ENCODE measurements at places on chromosomes 3 and 15.

GRCh38 chr3:160027541-160028195 lies 39.0 kb downstream of the IL12A start:
- peak; percentile 62 for DNase-seq

GRCh38 chr15:68300115-68300940 lies 22.8 kb downstream of the FEM1B start:
- no peak for DNase-seq

DNA sequence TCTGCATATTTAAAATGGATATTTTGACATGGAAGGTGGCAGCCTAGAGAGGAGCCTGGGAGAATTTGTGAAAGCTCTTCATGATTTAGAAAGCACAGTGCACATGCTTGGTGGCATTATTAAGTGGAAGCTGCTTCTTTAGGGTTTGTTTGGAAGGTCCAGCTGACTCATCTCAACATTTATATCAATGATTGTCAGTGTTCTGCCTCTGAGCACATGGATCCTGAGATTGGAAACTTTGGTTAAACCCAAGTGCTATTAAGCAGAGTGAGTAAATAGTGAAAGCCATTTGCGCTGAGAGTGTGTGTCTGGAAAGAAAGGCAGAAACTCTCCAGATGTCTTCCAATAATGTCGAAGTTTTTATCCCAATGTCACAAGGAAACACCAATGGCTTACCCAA lies 7.4 kb downstream of the NOX5 start:
- DNase-seq = peak; percentile 58

GRCh38 chr3:152491922-152492321 lies 223.2 kb downstream of the MBNL1 start:
- no peak for DNase-seq

DNA sequence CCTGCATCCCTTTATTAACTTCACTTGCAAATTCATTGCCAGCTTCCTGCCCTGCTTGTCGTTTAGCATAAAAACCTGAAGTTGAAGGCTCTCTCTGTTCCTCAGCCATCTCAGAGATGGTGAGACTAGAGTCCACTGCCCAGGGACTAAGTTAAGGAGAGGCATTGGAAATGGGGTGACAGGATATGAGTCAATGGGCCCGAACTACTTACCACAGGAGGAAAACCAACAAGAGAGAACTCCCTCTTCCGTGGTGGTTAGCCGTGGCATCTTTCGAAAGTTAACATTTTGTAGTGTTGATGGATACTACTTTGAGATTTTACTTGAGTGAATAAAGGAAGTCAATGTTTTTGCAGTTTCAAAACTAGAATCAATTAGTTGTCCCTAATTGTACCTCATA lies 65.3 kb downstream of the LRTM1 start:
- DNase-seq = no peak

GRCh38 chr3:27289769-27290413 lies 79.3 kb downstream of the NEK10 start:
- DNase-seq = no peak

- peak; percentile 95 for DNase-seq
These were observed 159.0 kb upstream of the IL12A start for GRCh38 chr3:159829539-159830227.

GRCh38 chr3:57731311-57731710 lies 24.8 kb upstream of the SLMAP start:
- DNase-seq = no peak

- no peak for DNase-seq
These were observed 3.2 kb downstream of the ZDHHC19 start for GRCh38 chr3:196207833-196208607.

GRCh38 chr15:58355382-58355971 lies 76.3 kb upstream of the LIPC start:
- DNase-seq = no peak

GRCh38 chr15:85684174-85684710 lies 110.5 kb downstream of the KLHL25 start:
- DNase-seq = no peak

- DNase-seq = peak; percentile 93
These were observed 23.1 kb downstream of the CCNL1 start for GRCh38 chr3:157136647-157137387.

- no peak for DNase-seq
These were observed 39.3 kb downstream of the TRANK1 start for GRCh38 chr3:36905545-36905944.

- DNase-seq = no peak
These were observed 1159.2 kb downstream of the TUSC7 start for GRCh38 chr3:117868766-117869165.

- DNase-seq = peak; percentile 29
These were observed 342.2 kb downstream of the GBE1 start for GRCh38 chr3:81419228-81419627.

DNA sequence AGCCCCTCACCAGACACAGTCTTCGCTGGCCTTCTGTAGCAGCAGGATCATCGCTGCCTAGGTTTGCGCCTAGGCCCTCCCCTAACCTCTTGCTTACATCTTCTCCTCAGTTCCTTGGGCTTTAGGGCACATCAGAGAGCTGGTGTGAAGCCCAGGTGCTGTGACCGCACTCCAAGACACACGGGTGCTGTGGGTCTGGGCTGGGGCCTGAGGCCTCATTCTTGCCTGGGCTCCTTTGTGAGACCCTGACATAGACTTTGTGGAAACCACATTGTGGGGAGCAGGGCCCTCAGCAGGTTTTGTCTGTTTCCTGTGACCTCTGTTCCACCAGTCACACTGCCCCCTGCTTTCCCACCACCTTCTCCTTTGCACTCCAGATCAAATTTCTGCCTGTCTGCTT lies 8.0 kb downstream of the AMIGO3 start:
- DNase-seq = no peak

GRCh38 chr3:156723182-156723619 lies 48.8 kb downstream of the TIPARP start:
- no peak for DNase-seq

DNA sequence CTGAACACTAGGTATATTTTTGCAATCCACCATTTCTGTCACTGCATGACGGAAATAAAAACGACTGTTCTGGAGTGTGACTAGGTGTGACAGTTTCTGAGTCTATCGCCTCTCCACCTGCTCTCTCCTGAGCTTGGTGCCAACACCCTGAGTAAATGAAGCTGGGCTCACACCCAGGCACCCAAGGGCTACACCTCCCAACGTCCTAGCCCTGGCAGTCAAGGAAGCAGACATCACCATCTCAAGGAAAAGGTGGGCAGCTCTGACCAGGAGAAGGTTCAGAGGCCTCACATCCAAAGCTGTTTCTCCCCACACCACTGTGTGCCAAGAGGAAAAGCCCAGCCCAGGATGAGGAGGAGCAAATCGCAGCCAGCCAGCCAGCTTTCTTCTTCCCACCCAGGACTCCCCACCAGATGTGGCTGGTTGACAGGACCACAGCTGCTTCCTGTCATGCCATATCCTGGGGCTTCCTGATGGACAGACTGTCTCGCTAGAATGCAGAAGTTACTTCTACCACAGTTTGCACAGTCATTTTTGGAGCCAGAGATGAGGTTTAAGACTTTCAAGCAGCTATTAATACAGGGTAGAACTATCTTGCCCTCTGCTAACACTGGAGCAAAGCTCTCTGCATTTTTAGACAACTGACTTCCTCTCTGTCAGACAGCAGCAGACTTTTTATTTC lies 3.3 kb downstream of the SCAMP2 start:
- DNase-seq = no peak

DNA sequence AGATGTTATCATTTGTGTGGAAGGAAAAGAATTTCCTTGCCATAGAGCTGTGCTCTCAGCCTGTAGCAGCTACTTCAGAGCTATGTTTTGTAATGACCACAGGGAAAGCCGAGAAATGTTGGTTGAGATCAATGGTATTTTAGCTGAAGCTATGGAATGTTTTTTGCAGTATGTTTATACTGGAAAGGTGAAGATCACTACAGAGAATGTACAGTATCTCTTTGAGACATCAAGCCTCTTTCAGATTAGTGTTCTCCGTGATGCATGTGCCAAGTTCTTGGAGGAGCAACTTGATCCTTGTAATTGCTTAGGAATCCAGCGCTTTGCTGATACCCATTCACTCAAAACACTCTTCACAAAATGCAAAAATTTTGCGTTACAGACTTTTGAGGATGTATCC lies 15.1 kb downstream of the KLHL24 start:
- DNase-seq = no peak

- no peak for DNase-seq
These were observed 1036.6 kb downstream of the NTRK3 start for GRCh38 chr15:87219650-87220615.

GRCh38 chr3:37824954-37825328 lies 36.7 kb upstream of the CTDSPL start:
- DNase-seq = peak; percentile 21

- DNase-seq = peak; percentile 61
These were observed 25.8 kb downstream of the ARHGEF3 start for GRCh38 chr3:56775838-56776555.

- DNase-seq = no peak
These were observed 178.2 kb upstream of the FEZF2 start for GRCh38 chr3:62551556-62551955.

- DNase-seq = no peak
These were observed 2.7 kb downstream of the KLHL40 start for GRCh38 chr3:42688016-42688415.

- DNase-seq = peak; percentile 67
These were observed 570 bp downstream of the SACM1L start for GRCh38 chr3:45689787-45690145.

- DNase-seq = no peak
These were observed 25.5 kb upstream of the TAFA4 start for GRCh38 chr3:68957895-68958294.

DNA sequence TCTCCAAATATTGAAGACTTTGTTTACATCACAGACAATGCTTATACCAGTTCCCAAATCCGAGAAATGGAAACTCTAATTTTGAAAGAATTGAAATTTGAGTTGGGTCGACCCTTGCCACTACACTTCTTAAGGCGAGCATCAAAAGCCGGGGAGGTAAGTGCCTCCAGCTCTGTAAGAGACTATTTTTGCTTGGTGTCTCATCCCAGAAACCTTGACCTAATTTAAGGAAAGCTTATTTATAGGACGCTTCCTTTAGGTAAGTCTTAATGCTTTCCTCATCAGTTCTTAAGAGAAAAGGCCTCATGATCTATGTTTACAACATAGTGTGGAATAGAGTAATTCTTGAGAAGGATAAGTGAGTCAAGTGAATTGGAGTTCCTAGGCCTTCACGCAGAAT lies 11.8 kb downstream of the CCNB2 start:
- no peak for DNase-seq

GRCh38 chr3:66997560-66998112 lies 471 bp upstream of the KBTBD8 start:
- DNase-seq = peak; percentile 13

- DNase-seq = no peak
These were observed 428.1 kb upstream of the DPH6 start for GRCh38 chr15:35974052-35974451.

DNA sequence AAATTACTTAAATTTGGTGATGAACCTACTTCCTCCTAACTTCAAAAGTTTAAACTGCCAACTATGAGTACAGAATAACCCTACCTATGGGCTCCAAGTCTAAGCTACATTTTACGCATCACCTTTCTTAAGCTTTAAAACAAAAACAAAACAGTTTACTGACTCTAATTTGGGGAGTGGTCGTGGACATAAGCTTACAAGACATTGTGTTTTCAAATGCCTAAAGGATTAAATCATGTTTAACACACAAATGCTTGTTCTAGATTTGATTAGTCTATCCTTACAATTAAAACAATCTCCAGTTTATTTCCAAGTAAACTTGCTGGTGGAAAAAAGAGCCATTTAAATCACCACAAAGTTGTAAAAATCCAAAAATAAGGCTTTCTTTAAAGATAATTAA lies 62.2 kb downstream of the UACA start:
- DNase-seq = no peak

DNA sequence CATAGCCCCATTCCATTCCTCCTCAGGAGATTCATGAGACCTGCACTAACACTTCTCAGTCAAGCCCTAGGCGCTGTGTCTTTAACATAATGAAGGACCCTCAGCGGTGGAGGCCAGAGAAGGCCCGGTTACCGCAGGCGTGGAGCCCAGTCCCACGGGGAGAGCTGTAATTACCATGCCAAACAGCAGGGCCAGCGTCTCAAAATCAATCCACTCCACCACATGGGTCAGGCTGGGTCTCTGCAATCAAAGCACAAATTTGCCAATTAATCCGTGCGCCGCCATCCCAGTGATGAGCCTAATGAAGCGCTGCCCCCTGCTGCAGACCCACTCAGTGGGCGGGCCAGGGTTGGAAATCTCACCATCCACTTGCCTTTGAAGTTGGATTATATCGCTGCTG lies 109.7 kb downstream of the OCA2 start:
- DNase-seq = no peak

- no peak for DNase-seq
These were observed 56.3 kb upstream of the CGNL1 start for GRCh38 chr15:57319919-57320560.

DNA sequence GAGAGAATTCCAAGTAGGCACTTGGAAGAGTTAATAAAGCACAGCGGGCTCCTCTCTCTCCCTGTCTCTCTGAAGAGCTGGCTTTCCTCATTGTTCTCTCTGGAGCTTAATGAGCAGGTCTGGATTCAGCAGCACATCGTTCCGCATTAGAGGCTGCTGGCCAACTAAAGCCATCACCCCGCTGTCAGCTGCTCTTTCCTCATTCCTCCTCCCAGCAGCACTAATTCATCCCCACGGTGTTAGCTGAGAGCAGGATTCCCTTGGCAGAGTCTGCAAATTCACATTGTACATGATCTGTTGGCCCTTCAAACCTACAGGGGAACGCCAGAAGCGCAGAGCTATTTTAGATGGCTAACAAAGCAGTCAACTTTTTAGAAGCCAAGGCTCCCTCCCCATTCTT lies 44.2 kb downstream of the SGO1 start:
- DNase-seq = peak; percentile 56

DNA sequence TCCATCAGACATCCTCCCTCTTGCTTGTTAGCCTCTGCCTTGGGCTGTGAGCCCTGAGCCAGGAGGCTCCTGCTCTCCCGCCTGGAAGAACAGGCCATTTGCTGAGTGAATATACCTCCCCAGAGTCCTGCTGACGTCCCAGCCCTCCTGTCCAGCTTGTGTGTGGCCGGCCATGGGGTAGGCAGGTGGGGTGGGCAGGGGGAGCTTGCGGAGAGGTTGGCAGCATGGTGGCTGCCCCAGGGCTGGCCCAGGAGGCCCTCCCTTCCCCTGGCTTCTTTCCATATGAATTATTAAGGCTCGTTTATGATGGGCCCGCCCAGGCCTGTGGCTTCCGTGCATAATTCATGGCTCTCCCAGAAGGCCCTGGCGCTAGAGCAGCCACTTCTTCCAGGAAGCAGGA lies 18.7 kb downstream of the CACNA2D2 start:
- DNase-seq = no peak

DNA sequence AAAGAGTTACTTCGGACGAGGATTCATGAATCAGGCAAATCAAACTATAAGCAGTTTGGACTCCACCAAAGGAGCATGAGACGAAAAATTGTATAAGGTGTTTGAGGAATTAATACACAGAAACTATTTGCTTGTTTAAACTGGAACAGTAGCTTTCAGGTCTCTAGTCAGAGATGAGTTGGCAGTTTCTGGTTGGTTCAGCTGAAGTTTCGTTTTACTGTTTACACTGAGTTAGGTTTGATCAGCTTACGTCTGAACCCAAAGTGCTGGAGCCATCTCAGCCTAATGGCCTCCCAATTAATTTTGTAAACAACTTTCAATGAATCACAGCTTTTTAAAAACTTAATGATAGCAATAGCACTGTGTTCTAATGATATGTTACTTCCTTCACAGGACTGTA lies 703.7 kb downstream of the NLGN1 start:
- peak; percentile 68 for DNase-seq
